NCI-H1930 (cell line): ENCODE measurements at places on chromosomes 5 and 9.

DNA sequence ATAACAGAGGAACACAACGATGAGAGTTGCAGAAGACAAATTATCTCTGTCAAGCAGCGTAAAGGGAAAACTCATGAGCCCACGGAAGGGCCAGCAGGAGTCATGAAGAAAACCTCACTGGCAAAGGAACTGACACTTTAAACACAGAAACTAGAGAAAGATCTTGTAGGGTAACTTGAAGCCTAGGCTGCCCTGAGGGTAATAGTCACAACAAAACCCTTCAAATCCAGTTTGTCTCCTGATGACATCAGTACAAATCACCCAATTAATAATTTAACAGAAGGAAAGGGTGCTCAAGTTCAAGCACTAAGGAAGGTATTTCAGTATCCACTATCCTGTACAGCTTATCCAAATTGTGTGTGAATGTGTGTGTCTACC lies 549.1 kb downstream of the MTRR start:
- no peak for DNase-seq

DNA sequence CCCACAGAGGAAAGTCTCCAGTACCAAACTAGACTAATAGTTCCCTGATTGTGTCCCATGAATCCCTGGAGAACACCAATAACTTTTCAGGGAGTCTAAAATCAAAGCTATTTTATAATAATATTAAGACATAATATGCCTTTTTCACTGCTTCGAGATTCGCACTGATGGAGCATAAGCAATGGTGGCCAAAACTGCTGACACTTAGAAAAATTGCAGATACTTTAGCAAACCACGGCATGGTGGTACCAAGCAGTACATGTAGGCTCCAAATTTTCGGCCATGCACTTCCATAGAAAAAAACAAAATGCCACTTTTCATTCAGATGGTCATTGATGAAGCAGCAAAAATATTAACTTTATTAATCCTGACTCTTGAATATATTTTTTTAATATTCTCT lies 100.3 kb upstream of the PCSK1 start:
- DNase-seq, result no peak

- DNase-seq, result no peak
These were observed 40.2 kb downstream of the RXRA start for GRCh38 chr9:134366223-134367031.

DNA sequence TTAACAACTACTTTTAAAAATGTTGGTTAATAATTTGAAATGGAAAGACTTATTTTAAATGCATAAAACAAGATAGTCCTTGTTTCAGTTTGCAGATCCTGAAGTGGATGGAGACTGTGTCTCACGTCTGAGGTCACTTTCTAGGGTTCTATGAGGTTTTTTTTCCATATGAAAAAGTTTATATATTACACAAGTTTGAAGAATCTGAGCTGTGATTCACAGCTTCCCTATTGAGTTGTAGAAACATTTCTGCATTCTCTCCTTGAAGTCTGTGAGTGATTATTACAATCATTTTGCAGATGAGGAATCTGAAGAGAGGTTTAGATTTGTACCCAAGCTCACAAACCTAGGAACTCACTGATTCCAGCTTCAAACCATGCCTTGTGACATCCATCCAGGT lies 442.5 kb upstream of the KLF4 start:
- DNase-seq, result no peak

- no peak for DNase-seq
These were observed 211.5 kb downstream of the GAPVD1 start for GRCh38 chr9:125472926-125473701.

DNA sequence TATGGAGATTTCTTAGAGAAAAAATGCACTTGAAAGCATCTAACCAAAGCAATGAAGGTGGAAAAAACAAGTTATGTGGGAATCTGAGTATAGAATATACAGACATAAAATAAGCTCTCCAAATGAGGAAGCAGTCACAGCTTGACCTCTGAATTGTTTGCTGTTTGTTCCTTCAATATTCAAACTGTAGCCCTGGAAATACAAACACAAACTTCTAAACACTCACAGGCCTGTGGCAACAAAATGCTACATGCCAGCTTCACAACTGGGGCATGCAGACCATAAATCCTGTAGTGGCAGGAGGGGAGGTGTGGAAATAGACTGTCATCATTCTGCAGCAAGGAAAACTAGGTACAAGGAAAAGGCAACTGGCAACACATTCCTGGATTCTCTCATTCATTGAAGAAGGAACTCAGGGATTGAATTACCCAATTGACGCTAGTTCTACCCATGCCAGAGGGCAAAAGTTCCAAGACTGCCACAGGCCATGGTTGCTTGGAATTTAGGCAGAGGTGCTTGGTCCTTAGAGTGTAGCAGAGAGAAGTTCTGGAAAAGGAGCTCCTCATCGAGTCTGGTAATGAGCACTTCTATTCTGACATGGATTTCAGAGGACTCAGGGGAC lies 349.6 kb downstream of the PDE4D start:
- no peak for DNase-seq

GRCh38 chr9:111052791-111053190 lies 14.5 kb upstream of the LPAR1 start:
- no peak for DNase-seq

DNA sequence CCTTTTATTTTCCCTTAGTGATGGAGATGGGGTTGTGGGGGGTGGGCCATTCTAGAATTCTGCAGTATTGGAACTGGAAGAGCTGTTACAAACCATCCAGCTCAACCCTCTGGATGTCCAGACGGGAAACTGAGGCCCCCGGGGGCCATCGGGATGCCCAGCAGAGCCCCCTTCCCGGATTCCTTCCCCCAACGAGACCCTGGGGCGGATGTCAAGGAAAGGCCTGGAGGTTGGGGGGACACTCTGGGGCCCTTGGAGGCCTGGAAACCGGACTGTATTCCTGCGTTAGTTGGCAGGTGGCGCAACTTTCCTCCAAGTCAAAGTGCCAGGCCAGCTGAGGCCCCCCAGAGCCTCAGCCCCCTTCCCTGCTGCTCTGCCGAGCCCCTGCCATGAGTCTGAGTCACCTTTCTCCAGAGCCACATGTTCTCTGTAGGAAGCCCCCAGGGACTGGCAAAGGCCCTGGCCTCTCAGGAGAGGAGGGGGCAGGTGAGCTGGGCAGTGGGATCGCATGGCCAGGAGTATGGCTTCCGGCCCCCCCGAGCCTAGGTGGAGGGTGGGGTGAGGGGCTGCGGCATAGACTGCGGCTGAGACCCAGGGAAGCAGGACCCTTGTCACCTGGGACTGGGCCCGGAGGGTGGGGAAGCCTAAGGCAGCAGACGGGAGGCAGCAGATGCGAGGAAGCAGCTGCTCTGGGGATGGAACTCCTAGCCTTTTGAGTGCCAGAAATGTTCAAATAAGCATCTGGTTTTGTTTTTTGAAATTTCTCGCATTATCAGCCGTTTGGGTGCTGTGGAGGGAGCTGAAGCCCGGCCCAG lies 17.8 kb upstream of the FIBCD1 start:
- DNase-seq, result no peak

- DNase-seq, result no peak
These were observed 110.0 kb upstream of the SPOCK1 start for GRCh38 chr5:137609127-137609526.

- no peak for DNase-seq
These were observed 54.6 kb downstream of the TSSK1B start for GRCh38 chr5:113379936-113380806.

GRCh38 chr9:98964911-98965336 lies 21.2 kb downstream of the COL15A1 start:
- no peak for DNase-seq

- no peak for DNase-seq
These were observed 62.3 kb downstream of the CEP120 start for GRCh38 chr5:123360910-123361309.

- no peak for DNase-seq
These were observed 73.8 kb downstream of the DAB2IP start for GRCh38 chr9:121725008-121725775.

DNA sequence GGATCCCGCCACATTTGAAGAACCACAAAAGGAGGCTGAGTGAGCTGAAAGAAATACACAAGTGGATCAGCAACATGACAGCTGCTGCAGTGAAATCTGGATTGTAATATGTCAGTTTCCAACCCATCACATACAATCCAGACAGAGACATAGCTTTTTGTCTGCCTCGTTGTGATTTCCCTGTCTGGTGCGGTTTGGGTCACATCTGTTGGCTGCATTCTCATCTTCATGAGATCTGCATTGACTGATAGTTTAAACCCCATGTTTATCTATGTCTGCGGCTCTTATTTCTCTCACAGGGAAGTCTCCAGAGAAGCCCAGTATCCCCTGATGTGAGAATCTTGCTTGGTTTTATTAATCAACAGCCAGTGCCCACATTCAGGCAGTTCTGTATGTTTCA lies 403.1 kb upstream of the ZNF608 start:
- no peak for DNase-seq

DNA sequence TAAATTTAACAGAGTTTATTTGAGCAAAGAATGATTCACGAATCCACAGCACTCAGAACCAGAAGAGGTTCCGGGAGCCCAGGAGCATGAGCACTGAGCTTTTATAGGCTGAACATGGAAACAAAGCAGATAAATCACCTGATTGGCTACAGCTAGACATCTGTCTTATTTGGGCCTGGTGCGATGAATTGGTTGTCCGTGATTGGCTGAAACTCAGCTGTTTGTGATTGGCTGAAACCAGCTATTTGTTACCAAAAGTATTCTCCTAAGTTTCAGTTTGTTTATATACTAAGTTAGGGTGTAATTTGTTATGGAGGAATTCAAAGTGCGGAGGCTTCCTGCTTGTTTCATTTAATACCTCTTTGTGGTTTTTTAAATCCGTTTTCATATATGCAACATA lies 15.8 kb upstream of the LCP2 start:
- DNase-seq, result no peak

DNA sequence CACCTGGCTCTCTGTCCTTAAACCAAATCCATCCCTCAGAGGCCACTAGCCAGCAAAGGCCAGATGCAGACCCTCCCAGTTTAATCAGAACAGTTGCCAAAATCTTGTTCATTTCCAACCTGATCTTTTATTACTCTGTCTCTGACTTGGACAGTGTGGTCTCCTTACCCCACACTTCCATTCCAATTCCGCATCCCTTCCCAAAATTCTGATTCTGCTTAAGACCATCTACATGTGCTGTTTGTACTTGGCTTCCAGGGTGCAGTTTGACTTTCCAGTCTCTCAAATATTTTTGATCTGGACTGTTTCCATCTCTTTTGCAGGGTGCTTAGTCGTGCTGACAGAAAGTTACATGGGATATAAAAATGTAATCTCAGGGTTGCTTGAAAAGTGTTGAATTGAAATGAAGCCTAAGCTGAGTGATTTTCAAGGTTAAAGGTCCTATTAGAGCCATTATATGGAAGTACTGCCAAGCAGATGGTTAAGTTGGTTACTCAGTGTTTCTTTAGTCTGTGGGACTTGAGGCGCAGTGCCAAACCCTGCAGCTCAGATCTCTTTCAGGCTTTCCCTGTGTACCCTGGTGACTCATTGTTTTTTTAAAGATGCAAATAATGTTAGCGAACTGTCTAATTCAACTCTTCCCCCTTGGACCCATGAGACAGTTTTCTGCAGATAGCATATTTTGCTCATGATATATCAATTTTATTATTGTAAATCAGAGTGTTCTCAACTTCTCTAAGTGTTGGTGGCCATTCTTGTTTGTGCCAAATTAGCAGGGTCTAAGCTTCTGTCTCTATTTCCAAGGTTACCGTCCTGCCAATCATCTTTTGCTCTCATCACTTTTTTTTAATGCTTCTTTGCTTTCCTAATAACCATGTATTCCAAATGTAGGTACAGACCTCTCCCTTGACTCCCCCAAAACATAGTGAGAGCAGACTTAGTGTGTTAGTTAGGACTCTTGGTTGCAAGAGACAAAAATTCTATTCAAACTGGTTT lies 18.2 kb upstream of the DCP2 start:
- DNase-seq, result no peak

DNA sequence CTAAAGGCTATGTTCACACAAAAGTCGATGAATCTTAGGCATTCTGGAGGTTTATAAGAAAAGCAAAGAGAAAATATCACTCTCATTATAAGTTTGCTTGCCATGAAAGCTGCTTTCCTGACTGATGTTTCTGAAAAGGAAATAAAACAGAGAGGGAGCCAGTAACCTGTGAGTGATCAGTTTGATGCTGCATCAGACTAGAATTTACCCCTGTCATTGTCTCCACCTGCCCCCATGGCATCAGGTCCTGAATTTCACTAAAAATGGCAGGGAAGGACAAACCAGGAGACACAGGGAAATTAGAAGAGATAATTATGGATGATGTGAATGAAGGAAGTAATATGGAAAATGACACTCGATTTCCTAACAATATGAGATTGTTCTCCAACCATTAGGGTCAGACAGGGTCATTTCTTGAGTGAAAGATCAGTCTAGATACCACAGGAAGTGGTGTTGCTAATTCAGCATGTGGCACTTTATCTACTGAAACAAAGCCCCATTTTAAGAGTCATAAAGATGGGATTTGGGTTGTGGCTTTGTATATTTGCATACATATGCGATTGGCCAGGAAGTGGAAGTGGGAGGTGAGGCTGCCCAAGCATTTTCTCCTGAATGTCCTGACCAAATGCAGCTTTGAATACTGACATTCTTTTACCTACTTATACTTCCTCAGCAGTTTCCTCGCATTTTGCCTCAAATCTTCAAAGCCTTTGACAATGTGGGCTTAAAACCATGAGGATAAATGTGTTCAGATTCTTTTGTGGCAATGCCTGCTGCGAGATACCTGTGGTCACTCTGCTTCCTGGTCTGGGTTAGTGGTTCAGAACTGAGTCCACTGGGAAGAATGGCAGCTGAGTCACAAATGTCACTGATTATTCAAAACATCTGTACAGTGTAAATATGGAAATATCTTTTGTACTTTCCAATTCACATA lies 29.7 kb downstream of the MEGF10 start:
- DNase-seq, result no peak

DNA sequence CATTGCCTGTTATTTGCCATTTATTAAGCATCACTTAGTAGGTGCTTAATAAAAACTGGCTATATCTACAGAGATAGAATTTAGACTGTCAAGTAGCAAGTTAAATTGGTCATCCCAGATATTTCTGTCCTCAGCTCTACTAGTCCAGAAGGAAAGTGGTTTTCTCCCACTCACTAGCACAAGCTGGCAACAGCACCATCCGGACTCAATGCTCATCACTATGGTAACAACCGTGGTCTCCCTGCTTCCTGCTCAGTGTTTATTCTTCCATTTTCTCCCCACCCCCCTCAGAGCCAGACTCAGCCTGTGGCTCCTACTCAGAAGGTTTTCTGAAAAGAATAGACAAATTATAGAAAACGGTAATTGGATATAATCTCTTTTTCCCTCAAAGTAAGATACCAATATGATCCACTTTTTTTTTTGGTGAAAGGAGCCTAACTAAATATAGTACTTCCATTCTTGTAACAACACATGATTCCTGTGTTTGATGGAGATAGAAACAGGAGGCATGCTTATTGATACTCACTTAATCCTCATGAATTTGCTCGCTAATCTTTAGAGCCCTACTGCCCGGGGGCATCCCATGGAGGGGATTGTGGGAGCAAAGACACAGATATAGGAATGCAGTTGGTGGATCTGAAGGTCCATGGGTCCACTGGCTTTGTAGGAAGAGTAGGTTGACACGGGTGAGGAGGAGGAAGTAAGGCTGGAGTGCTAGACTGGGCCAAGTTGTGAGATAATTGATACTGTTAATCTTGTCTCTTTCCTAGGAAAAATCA lies 191.4 kb downstream of the MAN2A1 start:
- DNase-seq, result no peak

- DNase-seq, result peak; percentile 6
These were observed 135.6 kb upstream of the PPP1R26 start for GRCh38 chr9:135343837-135344522.
